Fibroblast of skin of abdomen (primary cell): ENCODE measurements at places on chromosomes 16 and 17.

DNA sequence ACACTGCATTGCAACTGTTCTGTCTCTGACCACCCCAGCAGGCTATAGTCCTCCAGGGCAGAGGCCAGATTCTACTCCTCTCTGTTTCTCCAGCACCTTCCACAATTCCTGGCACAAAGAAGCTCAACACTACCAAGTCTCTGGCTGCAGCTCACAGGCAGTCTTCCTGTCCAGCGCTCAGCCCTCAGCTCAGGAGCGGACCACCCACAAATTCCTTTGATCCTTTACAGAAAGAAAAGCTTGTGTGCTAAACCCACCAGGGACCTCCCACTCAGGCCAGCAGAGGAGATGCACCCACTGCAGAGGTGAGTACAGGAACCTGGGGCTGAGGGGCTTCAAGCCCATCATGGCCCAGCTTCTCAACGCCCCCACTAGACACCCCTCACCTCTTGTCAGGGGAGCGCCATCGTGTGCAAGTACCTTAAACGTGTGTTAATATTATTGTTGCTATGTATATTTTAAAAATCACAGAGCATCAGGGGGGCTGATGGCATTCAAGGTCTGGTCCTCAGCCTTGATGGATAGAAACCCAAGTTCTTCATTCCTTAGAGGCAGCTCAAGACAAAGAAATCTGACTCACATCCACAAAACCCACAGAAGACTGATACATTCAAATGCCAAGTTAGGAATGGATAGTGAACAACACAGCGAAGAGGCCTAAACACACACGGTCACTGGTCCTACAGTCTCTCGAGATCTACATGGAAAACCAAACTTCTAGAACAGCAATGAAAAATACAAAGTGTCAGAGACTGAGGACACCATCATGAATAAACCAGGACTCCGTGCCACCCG, 8.4 kb downstream of the HSDL1 start:
- DNase-seq: peak; percentile 35

DNA sequence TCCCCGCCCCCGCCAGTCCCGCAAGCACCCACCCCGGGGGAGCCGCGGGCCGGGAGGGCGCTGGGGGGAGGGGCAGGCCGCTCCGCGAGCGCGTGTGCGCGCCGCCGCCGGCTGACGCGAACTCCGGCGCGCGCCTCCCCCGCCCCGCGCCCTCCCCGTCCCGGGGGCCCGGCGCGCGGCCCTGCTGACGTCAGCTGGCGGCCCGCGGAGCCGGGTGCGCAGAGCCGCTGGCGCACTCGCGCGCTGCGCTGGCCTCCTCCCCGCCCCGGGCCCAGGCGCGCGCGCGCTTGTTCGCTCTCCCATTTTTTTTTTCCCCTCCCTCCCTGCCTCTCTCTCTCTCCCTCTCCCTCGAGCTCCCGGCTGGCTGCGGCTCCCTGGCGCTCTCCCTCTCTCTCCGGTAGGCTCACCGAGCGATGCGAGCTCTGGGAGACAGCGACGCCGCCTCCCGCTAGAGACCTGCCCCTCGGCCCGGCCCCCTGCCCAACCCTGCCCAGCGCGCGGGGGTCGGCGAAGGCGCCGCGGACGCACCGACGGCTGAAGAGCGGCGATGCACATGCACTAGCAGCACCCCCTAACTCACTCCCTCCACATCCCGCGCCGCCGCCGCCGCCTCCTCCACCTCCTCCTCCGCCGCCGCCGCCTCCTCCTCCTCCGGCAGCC, at the start of gene GNAO1:
GNAO1 (plus strand) TSS at position 334 of the 660 bp plus-strand sequence. CDS start 747 bp downstream, outside the sequence.
- DNase-seq: peak; percentile 76

DNA sequence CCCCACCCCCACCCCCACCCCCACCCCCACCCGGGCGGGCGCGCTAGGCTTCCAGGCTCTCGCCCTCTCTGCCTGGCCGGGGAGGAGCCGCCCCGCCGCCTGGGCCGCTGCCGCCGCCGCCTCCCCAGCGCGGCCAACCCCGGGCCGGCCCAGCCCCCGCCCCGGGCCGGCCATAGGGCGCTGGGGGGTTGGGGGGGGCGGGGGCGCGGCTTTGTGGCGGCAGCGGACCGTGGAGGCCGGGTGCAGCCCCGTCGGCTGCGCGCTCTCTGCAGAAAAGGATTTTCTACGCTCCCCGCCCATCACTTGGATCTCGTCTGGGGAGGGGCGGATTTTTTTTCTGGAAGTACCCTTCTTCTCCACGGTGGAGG, 230.9 kb downstream of the MRTFB start:
- DNase-seq: peak; percentile 85

DNA sequence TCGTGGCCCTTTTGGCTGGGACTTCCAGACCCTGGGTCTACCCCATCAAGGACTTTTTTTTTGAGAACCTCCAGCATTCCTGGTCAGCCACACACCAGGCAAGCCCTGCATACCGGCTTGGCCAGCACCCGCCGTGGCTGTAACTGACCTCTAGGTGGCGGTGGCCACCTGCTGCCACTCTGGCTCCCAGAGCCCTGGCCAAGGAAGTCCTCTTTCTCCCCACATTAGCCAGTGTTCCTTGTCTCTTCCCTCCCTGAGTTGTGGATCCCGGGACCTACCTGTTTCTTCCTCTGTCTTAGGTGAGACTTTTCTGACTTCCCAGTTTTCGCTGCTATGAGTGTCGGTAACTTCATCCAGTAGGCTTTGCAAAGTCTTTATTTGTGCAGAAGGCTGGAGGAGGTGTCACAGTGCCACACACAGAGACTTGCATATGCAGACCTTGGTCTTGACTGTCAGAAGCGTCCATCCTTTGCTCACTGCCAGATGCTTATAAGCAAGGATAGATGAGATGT, 348.3 kb downstream of the CPPED1 start:
- DNase-seq: peak; percentile 57

DNA sequence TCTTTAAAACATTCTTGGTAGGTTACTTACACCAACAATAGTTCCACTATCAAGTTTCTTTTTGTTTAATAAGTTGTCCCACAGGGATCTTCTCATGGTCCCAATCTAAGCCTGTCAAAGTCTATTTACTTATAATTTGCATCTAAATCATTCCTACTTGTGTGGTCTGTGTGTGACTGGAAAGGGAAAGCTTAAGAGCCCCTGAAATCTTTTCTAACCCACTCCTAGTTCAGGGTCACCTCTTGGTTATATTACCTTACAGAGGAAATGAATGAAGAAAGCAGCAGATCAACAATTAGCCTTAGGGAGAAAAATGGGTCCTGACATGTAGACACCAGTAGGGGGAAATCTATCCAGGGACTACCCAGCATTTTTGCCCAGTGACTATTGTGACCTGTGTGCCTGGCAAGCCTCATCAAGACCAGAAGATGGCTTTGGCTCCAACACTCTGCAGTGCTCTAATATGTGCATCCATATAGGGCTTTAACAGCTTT, 110.4 kb upstream of the HAS3 start:
- peak; percentile 37 for DNase-seq

GRCh38 chr16:50462793-50463507, 85.2 kb upstream of the NKD1 start:
- DNase-seq: no peak

GRCh38 chr16:72243621-72244020, 71.7 kb upstream of the PMFBP1 start:
- DNase-seq: no peak

GRCh38 chr17:46199379-46199778, 6.2 kb upstream of the KANSL1 start:
- DNase-seq: peak; percentile 39

- no peak for DNase-seq
Measured at GRCh38 chr16:66495440-66495839, 54.5 kb downstream of the TK2 start.

- no peak for DNase-seq
Measured at GRCh38 chr16:88170528-88170991, 212.2 kb upstream of the ZNF469 start.

DNA sequence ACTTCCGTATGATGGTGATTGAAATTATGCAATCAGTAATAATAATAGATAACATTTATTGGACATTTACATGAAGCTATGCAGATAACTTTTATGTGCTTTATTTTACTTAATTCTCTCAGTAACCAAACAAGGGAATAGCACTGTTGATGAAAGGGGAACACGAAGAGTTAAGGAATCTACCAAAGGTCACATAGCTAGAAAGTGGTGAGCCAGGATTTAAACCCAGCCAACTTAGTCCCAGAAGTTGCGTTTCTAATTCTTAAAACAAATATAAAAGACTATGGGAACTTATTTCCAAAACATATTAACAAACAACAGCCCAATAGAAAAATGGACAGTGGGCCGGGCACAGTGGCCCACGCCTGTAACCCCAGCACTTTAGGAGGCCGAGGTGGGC, 9.7 kb downstream of the SPNS3 start:
- DNase-seq: no peak

GRCh38 chr17:59464246-59464645, 101.2 kb upstream of the DHX40 start:
- no peak for DNase-seq

GRCh38 chr17:6546069-6546718, 10.2 kb downstream of the PITPNM3 start:
- DNase-seq: peak; percentile 30

GRCh38 chr17:8062435-8062806, 23.6 kb downstream of the ALOX15B start:
- no peak for DNase-seq
